ENCODE measurements at places on chromosomes 7 and 10. TPM values are rescaled to one million over a fixed set of nuclear protein-coding genes. Genes with fewer than 3 reads are reported as not detected.

CEP41 gene
- total RNA-seq = 8.1 TPM

SPDYE2 gene
- total RNA-seq = not detected

VWC2 gene
- not detected for total RNA-seq

ADIRF gene
- total RNA-seq = 17.6 TPM

CTTNBP2 gene
- not detected for total RNA-seq

CPA2 gene
- not detected for total RNA-seq

CCDC136 gene
- 3.8 TPM for total RNA-seq

CPA5 gene
- not detected for total RNA-seq

DNAJC30 gene
- 5.7 TPM for total RNA-seq

ATOH7 gene
- total RNA-seq = not detected

AKR1C1 gene
- 39.4 TPM for total RNA-seq

EVX1 gene
- not detected for total RNA-seq

GRCh38 chr10:129703287-129704137 is 236.5 kb downstream of the MGMT start:
- H3K27me3 ChIP-seq = no peaks in the 10 kb centered on the region
- H3K4me3 ChIP-seq = no peak overlapping the region
- no peak overlapping the region for H3K27ac ChIP-seq
- no peak for DNase-seq
- peaks cover 8% of the 10 kb centered on the region for H3K4me1 ChIP-seq

GRCh38 chr10:93245147-93245546 is 171.5 kb downstream of the CYP26A1 start:
- H3K4me3 ChIP-seq = no peak overlapping the region
- H3K36me3 ChIP-seq = no peaks in the 10 kb centered on the region
- no peaks in the 10 kb centered on the region for H3K27me3 ChIP-seq
- no peak for DNase-seq
- H3K4me1 ChIP-seq = no peaks in the 10 kb centered on the region
- H3K27ac ChIP-seq = no peak overlapping the region

- H3K36me3 ChIP-seq = no peaks in the 10 kb centered on the region
- H3K4me1 ChIP-seq = peaks cover 22% of the 10 kb centered on the region
- H3K27me3 ChIP-seq = no peaks in the 10 kb centered on the region
- DNase-seq = no peak
These were observed 99.1 kb downstream of the CABCOCO1 start for GRCh38 chr10:61761825-61762217.

- no peaks in the 10 kb centered on the region for H3K4me1 ChIP-seq
- no peaks in the 10 kb centered on the region for H3K36me3 ChIP-seq
- H3K4me3 ChIP-seq = no peak overlapping the region
- H3K27me3 ChIP-seq = no peaks in the 10 kb centered on the region
- no peak overlapping the region for H3K27ac ChIP-seq
- peak; percentile 58 for DNase-seq
These were observed 134.3 kb downstream of the PRKCQ start for GRCh38 chr10:6445671-6446316.

GRCh38 chr10:97063983-97064837 is 121.5 kb downstream of the SLIT1 start:
- DNase-seq = no peak
- no peaks in the 10 kb centered on the region for H3K4me1 ChIP-seq
- H3K4me3 ChIP-seq = no peak overlapping the region
- H3K27me3 ChIP-seq = 0 out of 2 replicates have a peak, but pooled peaks cover 9% of the 10 kb centered on the region
- H3K36me3 ChIP-seq = no peaks in the 10 kb centered on the region

- H3K27me3 ChIP-seq = no peaks in the 10 kb centered on the region
- no peak overlapping the region for H3K4me3 ChIP-seq
These were observed 72.8 kb downstream of the CCNY start for GRCh38 chr10:35409094-35409582.

GRCh38 chr10:87603196-87603595 is 56.5 kb upstream of the PAPSS2 start:
- H3K36me3 ChIP-seq = no peaks in the 10 kb centered on the region
- no peaks in the 10 kb centered on the region for H3K4me1 ChIP-seq
- H3K27ac ChIP-seq = no peak overlapping the region
- no peak overlapping the region for H3K4me3 ChIP-seq

GRCh38 chr7:148382596-148382995 is 208.0 kb upstream of the C7orf33 start:
- H3K36me3 ChIP-seq = no peaks in the 10 kb centered on the region
- DNase-seq = no peak

DNA sequence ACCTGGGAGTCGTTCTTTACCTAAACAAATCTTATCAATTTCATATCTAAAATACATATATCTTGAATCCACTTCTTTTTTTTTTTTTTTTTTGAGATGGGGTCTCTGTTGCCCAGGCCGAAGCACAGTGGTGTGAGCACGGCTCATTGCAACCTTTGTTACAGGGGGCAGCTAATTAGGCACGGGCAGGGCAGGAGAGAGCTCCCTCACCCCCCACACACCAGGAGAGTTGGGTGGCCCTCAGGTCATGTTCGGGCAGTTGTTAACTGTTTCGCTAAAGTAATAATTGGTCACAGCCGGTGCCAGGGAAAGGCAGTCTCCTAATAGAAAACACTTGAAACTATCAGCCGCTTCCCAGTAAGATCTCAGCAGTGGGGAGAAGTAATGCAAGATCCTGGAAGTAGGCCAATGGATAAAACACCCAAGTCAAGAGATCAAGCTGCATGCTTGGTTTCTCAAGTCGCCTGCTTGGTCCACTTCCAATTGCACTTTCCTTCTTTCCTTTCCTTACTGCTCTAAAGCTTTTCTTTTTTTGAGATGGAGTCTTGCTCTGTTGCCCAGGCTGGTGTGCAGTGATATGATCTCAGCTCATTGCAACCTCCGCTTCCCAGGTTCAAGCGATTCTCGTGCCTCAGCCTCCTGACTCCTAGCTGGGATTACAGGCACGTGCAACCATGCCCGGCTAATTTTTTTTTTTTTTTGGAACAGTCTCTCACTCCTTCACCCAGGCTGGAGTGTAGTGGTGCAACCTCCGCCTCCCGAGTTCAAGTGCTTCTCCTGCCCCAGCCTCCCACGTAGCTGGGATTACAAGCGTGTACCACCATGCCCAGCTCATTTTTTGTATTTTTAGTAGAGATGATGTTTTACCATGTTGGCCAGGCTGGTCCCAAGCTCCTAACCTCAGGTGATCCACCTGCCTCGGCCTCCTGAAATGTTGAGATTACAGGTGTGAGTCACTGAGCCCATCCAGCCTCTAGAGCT is 21.3 kb upstream of the EFCAB10 start:
- H3K27me3 ChIP-seq = no peaks in the 10 kb centered on the region
- H3K36me3 ChIP-seq = no peaks in the 10 kb centered on the region
- H3K4me3 ChIP-seq = no peak overlapping the region
- H3K4me1 ChIP-seq = no peaks in the 10 kb centered on the region
- peak; percentile 26 for DNase-seq

GRCh38 chr10:35424680-35425285 is 88.5 kb downstream of the CCNY start:
- no peaks in the 10 kb centered on the region for H3K27me3 ChIP-seq
- no peaks in the 10 kb centered on the region for H3K36me3 ChIP-seq
- peaks cover 59% of the 10 kb centered on the region for H3K4me1 ChIP-seq
- no peak overlapping the region for H3K4me3 ChIP-seq

DNA sequence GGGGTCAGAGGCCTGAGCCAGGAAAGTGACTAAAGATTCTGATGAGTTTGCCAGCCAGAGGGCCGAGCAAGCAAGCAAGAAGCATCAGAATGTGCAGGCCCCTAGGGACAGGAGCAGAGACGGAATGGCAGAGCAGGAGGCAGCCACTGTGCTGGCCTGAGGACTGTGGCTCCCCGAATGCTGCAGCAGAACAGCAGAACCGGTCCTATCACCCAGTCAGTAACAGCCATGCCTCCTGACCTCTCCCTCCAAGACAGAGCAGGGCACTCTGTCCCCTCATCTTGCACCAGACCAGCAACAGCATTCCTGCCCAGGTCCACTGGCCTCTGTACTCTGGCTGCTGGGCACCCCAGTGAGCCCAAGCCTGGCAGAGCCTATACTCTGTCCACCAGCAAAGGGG is 85.9 kb downstream of the ARHGAP22 start:
- no peak overlapping the region for H3K27ac ChIP-seq
- no peak overlapping the region for H3K4me3 ChIP-seq
- H3K4me1 ChIP-seq = peaks cover 21% of the 10 kb centered on the region
- peaks cover 18% of the 10 kb centered on the region for H3K36me3 ChIP-seq

- DNase-seq = no peak
- H3K4me3 ChIP-seq = no peak overlapping the region
- no peaks in the 10 kb centered on the region for H3K27me3 ChIP-seq
- H3K27ac ChIP-seq = no peak overlapping the region
- H3K36me3 ChIP-seq = no peaks in the 10 kb centered on the region
These were observed 5.5 kb downstream of the GIMAP6 start for GRCh38 chr7:150626696-150627095.

DNA sequence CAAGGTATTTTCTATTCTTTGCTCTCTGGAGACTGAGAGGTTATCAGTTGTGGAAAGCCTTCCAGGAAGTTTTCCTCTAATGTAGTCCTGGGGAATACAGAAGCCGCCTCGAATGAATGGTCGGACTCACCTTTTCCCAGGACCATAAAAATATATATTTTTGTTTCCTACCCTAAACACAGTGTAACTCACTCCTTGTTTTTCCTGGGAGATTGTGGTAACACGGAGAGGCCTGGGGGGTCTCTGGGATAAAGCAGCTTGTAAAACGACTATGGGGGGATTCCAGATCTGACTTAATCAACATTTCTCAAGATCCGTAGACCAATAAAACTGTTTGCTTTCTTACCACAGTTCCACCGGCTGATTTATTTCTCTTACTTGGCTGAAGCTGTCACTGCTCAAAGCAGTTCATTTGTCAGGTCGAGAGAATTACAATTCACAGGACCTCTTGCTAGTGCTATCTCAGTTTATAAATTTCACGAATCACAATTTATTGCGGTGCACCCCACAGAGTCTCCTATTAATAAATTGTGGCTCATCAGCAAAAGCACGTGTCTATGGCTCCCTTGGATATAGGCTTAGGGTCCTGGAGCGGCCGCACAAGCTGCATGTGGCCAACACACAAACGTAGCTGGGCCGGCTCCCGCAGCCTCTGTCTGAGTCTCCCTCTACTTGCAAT is 176.3 kb upstream of the BMPER start:
- H3K27ac ChIP-seq = no peak overlapping the region
- H3K27me3 ChIP-seq = no peaks in the 10 kb centered on the region
- no peaks in the 10 kb centered on the region for H3K36me3 ChIP-seq
- no peak overlapping the region for H3K4me3 ChIP-seq

GRCh38 chr10:102701272-102701671 is 12.9 kb downstream of the ARL3 start:
- no peaks in the 10 kb centered on the region for H3K27me3 ChIP-seq
- H3K36me3 ChIP-seq = peaks cover 5% of the 10 kb centered on the region
- DNase-seq = no peak
- H3K27ac ChIP-seq = no peak overlapping the region

- H3K27ac ChIP-seq = no peak overlapping the region
- DNase-seq = peak; percentile 43
- H3K4me1 ChIP-seq = peaks cover 19% of the 10 kb centered on the region
- H3K27me3 ChIP-seq = no peaks in the 10 kb centered on the region
These were observed 94.6 kb upstream of the BTBD16 start for GRCh38 chr10:122176232-122177213.

DNA sequence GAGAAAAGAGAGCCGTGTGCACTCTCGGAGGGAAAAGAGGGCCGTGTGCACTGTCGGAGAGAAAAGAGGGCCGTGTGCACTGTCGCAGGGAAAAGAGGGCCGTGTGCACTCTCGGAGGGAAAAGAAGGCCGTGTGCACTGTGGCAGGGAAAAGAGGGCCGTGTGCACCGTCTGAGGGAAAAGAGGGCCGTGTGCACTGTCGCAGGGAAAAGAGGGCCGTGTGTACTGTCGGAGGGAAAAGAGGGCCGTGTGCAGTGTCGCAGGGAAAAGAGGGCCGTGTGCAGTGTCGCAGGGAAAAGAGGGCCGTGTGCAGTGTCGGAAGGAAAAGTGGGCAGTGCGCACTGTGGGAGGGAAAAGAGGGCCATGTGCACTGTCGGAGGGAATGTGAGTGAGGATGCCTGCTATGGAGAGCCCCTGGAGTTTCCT is 188.7 kb downstream of the DNAJB6 start:
- no peak overlapping the region for H3K27ac ChIP-seq
- no peaks in the 10 kb centered on the region for H3K4me1 ChIP-seq
- no peak for DNase-seq
- no peaks in the 10 kb centered on the region for H3K27me3 ChIP-seq

DNA sequence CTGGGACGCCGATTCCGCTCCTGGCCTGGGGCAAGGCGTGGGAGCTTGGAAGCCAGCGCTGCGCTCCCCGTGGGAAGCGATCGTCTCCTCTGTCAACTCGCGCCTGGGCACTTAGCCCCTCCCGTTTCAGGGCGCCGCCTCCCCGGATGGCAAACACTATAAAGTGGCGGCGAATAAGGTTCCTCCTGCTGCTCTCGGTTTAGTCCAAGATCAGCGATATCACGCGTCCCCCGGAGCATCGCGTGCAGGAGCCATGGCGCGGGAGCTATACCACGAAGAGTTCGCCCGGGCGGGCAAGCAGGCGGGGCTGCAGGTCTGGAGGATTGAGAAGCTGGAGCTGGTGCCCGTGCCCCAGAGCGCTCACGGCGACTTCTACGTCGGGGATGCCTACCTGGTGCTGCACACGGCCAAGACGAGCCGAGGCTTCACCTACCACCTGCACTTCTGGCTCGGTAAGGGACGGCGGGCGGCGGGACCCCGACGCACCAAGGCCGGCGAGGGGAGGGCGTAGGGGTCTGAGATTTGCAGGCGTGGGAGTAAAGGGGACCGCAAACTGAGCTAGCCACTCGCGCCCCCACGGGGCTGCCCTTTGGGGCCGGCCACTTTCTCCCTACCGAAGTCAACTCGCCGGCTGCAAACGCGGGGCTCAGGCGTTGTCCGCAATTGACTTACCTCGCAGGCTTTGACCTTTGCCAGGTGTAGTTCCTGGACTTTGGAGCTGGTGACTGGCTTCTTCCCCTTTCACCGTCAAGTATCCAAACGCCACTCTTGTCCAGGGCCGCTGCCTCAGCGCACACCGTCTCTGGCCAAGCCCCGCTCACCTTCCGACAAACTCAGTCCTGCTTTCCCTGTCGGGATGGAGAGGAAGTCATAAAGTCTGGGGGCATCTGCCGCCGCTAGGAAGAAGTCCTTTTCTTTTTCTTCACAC is at the start of gene SCIN:
Gene SCIN, plus strand, starts transcription at position 187 of the 928 bp plus-strand sequence. Its CDS starts 67 bp downstream, at position 254.
- peak within 1 kb of the TSS; percentile 60 for H3K4me3 ChIP-seq
- H3K4me1 ChIP-seq = no peaks in the 10 kb centered on the region
- no peaks in the 10 kb centered on the region for H3K36me3 ChIP-seq
- no peak within 1 kb of the TSS for H3K27ac ChIP-seq
- peaks cover 20% of the 10 kb centered on the region for H3K27me3 ChIP-seq

GRCh38 chr10:58734116-58734515 is 221.4 kb downstream of the BICC1 start:
- H3K27me3 ChIP-seq = no peaks in the 10 kb centered on the region
- peak; percentile 46 for DNase-seq
- peaks cover 8% of the 10 kb centered on the region for H3K36me3 ChIP-seq
- H3K4me3 ChIP-seq = peak overlapping the region; percentile 33
- peak overlapping the region; percentile 48 for H3K27ac ChIP-seq
- H3K4me1 ChIP-seq = peaks cover 26% of the 10 kb centered on the region

DNA sequence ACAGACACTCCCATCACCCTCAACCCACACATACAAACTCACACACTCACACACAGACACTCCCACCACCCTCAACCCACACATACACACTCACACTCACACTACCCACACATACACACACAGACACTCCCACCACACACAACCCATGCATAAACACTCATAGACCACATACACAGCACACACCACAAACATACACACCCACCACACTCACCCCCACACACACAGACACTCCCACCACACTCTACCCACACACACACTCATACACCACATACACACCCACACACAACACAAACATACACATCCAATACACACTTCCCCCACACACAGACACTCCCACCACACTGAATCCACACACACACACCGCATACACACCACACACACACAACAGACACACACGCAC is 521.2 kb downstream of the TCERG1L start:
- H3K4me1 ChIP-seq = no peaks in the 10 kb centered on the region
- no peaks in the 10 kb centered on the region for H3K36me3 ChIP-seq
- H3K4me3 ChIP-seq = no peak overlapping the region
- H3K27me3 ChIP-seq = no peaks in the 10 kb centered on the region
- no peak for DNase-seq
- H3K27ac ChIP-seq = no peak overlapping the region
